ENCODE measurements at places on chromosomes 3 and 15.

GRCh38 chr3:11624704-11625375 is 18.9 kb downstream of the VGLL4 start:
- no peak for DNase-seq

GRCh38 chr15:32121384-32121695 is 91.0 kb downstream of the CHRNA7 start:
- DNase-seq, result no peak

DNA sequence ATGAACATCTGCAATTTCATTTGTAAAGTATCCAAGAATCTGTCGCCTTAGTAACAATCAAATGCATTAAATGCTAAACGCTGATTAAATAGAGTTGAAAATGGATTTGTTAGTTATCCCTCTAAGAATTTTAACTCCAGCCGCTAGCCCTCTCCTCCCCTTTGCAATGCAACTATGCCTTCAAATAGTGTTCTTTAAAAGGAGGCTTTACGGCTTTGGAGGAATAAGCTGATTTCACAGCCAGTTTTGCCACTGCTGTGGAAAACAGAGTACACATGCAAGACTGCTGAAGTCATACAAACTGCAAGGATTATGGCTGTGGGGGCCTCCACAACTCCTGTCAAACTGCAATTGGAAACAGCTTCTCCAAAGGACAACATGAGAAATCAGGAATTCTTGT is 89.2 kb downstream of the CERS3 start:
- DNase-seq, result no peak

GRCh38 chr3:132326251-132326650 is 9.0 kb downstream of the ACP3 start:
- DNase-seq, result no peak

- DNase-seq, result no peak
These were observed 7.0 kb downstream of the EIF4A2 start for GRCh38 chr3:186790261-186790981.

DNA sequence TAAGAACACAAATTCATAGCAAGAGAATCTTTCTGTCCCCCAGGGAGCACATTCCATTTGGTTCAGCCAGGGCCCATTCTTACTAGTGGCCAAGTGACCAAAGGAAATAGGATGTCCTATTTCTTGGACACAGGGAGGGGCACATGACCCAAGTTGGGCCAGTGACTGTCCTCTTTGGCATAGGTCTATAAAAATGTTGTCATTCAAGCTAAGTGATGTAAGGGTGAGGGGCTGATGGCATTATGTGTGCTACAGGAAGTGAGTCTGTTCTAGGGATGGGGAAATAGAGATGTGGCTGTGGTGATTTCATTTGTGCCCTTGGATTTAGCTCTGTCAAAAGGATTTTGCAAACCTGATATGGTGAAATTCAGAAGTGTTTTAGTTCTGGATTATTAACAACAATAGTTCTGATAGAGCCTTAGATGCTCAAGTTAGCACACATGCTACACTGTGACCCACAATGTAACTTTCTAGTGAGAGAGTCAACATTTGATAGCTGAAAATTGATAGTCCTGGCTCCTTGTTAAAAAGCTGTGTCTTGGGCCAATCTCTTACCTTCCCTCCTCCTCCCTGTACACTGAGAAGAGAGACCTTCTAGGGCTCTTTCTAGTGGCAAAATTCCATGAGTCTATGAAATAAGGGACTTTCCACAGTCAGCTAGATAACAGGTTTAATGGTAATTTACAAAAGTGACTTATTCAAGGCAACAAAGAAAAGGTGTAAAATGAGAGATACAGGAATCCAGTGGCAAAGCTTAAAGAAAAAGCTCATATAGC is 117.2 kb downstream of the THRB start:
- no peak for DNase-seq

DNA sequence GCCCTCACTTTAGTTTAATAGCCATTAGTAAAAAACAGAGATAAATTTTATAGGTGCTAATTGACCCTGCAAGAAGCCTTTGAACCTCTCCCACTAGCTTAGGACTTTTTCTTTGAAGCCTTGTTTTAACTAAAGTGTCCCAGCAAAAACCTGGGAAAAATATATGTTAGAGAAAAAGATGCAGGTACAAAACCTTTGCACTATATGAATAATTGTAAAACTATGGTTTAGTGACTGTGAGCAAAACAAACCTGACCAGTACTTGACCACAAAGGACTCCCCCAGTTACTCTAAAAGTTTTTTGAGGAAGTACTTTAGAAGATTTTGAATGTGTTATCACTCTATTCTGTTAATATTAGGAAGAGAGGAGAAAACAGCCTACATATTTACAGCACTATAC is 123.3 kb upstream of the TP63 start:
- no peak for DNase-seq
